ENCODE measurements at places on chromosomes 7 and 10.

- DNase-seq = no peak
Measured at GRCh38 chr10:32159264-32159663, 103.0 kb upstream of the KIF5B start.

DNA sequence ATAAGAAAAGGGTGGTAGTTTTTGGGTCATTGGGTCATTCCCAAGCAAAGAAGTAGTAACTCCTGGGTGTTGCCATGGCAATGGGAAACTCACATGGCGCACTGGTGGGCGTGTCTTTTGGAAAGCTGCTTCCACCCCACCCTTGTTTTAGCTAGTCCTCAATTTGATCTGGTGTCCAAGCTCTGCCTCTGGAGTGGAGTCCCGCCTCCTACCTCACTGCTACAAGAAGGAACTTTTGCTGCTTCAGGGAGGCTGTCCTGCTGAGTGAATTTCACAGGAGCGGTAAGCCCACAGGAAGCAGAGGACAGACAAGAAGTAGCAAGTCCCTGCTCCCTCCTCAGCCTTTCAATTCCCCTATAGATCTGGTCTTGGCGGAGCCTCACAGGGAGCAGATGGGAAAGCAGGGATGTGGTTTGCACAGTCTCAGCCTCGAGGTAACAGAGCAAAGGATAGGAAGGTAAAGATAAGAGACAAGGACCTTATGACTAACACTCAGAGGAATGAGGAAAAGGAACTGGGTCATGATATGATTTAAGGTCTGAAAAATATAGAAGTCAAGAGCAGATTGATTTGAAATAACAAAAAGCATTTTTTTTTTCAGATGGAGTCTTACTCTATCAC is 700.3 kb downstream of the TNS3 start:
- no peak for DNase-seq

- DNase-seq = no peak
Measured at GRCh38 chr10:33160151-33160550, 174.3 kb downstream of the NRP1 start.

DNA sequence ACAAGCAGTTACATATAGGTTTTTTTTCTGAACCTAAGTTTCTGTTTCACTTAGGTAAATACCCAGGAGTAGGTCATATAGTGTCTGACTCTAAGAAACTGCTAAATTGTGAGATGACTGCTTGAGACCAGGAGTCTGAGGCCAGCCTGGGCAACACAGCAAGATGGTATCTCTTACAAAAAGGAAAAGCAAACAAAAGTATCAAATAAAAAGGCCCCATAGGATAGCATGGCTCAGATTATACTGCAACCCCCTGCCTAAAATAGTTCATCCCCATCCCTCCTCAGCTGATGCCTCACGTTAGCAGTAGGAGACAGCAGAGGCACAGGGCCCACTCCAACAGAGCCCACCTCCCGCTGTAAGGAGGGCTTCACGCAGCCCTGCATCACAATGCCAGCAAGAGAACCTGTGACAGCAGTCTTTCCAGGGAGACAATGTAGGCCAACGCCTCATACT is 90.3 kb downstream of the SRPK2 start:
- no peak for DNase-seq

DNA sequence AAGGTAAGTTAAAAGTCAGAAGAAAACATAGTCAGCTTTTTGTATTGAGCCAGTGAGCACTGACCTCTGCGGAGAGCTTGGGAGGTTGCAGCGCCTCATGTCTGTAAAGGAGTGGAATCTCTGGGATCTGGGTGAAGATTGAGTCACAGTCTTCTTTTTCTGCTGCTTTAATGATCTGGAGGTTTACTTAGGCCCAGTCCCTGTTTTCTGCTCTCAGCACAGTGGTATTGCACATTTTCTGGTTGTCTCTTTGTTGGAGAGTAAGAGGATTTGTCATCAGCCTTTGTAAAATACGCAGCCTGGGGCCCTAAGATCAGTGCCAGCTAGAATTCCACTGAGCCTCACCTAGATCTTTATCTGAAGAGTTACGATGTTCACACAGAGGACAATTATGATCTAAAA is 58.3 kb upstream of the GJD4 start:
- DNase-seq = no peak

DNA sequence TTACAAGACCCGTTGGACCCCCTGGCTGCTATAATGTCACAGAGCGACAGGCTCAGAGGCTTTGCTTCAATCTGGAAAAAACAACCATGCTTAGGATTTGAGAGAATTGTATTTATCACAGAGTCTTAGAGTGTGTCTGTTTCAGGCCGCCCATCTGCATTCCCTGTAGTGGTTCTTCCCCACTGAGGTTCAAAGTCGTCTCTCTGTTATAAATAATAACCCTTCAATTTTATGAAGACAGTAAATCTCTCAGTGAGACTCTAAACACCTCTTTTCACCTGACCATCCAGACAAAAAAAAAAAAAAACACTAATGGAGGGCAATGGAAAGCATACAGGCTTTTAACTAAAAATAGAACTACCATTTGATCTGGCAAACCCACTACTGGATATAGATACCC is 565.4 kb upstream of the AUTS2 start:
- no peak for DNase-seq

- DNase-seq = no peak
Measured at GRCh38 chr7:156445997-156446761, 194.4 kb upstream of the RNF32 start.

- no peak for DNase-seq
Measured at GRCh38 chr10:97651773-97652172, 11.3 kb downstream of the PI4K2A start.
